Activated naive CD4-positive, alpha-beta T cell (primary cell): ENCODE measurements at places on chromosomes 12 and 14.
A peak's percentile ranks its signal among the peaks of the same experiment; 100 is the strongest.

DNA sequence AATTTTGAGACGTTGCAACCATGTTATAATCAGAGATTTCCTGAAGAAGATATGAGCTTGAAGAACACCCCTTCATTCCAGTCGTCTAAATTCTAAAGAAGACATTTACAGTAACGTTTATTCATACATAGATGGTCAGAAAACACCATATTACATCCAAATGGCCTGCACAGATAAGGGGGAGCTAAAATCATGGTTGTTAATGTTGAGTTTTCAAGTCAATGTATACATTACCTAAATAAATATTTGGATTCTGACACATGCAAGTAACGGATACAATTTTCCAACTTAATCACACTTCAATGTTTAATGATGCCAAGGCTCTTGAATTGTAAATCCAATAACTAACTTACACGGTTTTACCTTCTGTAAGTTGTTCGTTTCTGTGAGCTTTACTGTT, 318.4 kb downstream of the SLC6A15 start:
- no peak for DNase-seq

DNA sequence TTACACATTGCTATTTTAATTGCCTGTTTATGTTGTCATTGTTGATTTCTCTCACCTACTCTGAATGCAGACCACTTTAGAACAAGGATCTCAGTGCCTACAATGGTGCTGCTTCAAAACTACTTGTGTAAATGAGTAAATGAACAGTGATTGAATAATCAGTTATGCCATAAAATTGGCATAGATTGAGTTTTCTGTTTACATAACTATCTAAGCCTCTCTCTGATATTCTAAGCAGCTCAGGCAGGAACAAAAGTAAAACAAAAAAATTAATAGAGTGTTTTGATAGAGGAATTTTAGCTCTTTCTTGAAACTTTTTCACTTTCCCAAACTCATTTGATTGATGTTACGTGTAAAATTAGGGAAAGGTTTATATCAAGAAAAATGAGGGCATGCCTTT, 232.3 kb upstream of the KITLG start:
- DNase-seq = no peak

DNA sequence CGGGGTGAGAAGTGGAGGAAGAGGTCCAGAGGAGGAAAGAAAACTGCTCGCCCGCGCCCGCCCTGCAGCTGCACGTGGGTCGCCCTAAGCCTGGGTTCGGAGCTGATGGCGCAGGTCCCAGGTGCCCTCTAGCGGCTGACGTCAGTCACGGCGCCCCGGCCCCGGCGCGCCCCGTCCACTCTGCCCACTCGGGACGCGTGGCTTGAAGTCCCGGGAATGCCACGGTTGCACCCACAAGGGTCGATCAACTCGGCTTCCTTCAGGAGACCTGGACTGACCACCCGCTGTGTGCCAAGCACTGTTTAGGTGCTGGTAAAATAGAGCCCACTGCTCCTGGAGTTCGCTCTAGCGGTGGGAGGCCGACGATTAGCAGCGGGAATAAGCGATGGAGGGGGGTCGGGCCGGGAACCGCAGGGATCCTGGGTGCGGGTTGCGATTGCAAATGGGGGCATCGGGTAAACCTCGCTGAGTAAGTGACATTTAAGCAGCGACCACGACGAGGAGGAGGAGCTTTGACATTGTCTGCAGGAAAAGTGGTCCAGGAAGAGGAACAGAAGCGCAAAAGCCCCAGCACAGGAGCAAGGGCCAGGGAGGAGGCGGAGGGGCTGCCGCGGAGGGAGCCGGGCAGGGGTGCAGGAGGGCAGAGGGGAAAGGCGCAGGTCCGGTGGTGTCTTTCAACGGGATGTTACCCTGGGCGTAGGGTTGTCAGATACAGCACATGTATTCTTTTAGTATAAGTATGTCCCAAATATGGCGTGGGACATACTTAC, 5.1 kb upstream of the ZNF839 start:
- peak; percentile 65 for DNase-seq

DNA sequence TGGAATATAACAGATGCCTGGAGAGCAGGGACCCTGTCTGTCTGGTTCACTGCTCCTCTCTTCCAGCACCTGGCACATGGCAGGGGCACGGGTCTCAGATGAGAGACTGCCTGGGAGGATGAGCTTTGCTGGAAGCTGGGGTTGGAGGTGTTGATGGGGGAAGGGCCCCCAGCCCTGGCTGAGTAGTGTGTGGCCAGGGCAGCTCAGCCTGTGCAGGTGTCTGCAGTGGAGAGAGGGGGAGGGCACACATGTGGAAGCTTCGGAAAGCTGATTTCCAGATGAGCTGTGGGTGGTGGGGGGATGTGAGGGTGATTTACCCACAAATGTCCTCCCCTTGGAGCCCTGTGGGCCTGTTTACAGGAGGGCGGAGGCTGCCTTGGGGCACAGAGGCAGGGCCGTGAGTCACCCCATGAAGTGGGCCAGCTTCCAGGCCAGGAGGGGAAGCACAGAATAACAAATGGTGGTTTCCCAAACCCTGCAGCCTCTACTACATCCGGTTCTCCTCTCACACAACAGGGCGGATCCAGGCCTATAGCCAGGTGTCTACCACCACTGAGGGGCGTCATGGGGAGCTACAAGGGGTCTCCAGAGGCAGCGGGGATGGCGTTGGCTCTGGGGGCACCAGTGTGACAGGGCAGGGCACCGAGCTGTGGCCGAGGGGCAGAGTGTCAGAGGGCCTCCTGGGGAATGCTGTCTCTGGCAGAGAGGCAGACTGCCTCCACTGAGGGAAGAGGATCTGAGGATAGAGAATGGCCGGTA, 11.0 kb downstream of the KRT7 start:
- peak; percentile 19 for DNase-seq

- DNase-seq = no peak
Measured at GRCh38 chr14:96944297-96944696, 147.1 kb downstream of the VRK1 start.

GRCh38 chr12:198705-199104, 15.3 kb downstream of the SLC6A12 start:
- no peak for DNase-seq

DNA sequence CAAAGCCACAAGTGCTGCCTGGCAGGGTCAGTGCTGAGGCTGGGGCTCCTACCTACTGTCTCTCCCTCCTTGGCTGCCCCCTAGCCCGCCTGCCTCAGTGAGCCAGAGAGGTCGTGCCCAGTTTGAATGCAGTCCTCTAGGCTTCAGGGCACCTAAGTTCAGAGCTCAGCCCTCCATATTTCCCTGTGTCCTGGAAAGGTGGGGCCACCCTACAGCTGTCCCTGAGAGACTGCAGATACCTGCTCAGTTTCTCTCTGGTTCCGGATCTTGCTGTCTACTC, 142.6 kb downstream of the CALM1 start:
- no peak for DNase-seq

DNA sequence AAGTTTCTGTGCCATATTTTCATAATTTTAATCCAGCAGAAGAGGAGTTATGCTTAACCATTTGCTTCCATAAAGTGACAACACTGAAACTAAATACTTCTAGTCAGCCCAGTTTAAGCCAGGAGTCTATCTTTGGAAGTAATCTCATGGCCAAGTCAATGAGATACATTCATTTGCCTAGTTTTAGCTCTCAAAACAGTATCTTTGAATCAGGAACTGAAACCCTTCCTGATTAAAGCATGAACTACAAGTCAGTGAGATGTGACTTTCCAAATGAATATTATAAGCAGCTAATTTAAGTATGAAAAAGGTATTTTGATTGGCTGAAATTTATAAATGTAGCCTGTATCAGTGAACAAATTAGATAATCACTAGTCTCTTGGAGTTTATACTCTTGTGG, 491.5 kb downstream of the SLC6A15 start:
- DNase-seq = no peak

GRCh38 chr12:120321382-120322202, 6.0 kb downstream of the PLA2G1B start:
- no peak for DNase-seq

GRCh38 chr14:96217376-96217913, 12.8 kb downstream of the BDKRB2 start:
- no peak for DNase-seq

- no peak for DNase-seq
Measured at GRCh38 chr12:75662511-75663159, 151.2 kb upstream of the KRR1 start.

GRCh38 chr12:32821710-32822109, 66.0 kb upstream of the YARS2 start:
- DNase-seq = no peak

DNA sequence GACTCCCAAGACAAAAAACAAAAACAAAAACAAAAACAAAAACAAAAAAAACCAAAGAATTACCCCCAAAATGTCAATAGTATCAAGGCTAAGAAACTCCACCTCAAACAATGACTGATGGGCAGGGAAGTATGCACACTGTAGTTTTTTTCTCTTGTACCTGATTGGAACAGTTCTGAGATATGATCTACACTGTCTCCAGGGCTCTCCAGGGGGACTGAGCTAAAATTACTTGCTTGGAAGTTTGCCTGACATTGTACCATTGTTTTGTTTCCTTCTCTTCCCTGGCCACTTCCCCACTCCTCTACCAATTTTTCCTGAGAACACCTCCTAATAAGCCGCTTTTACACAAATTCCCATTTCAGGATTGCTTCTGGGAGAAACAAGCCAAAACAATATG, 22.3 kb upstream of the CATSPERB start:
- DNase-seq = no peak

DNA sequence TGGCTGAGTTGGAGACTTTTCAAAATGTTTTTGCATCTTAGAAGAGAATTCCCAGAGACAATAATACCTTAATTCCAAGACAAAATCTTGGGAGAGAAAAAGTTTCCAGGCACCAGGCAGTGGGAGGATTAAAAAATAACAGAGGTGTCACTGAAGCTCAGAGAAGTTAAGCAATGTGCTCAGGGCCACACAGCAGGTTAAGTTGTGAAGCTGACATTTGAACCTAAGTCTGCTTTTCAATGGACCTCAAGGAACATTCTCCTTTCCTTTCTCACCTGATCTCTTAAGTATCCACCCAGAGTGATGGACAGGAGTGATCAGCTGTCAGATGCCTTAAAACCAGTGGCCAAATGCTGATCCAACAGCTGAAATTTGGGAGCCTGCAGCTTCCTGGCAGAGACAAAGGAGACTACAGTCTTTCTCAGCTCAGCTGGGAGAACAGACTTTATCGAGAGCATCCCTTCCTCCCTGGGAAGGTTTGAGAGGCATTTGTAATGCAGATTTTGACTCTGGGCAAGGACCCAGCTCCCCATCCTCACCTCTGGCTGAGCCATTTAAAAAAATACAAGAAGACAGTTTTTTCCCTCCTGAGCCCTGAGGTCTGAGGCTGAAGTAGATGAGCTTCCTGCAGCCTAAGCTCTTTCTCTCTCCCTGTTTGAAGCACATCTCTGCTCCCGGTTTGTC, 174.9 kb upstream of the RPH3A start:
- DNase-seq = no peak

- no peak for DNase-seq
Measured at GRCh38 chr14:105087308-105087962, 22.2 kb upstream of the GPR132 start.

GRCh38 chr14:77979666-77980351, 179.9 kb downstream of the ADCK1 start:
- no peak for DNase-seq

DNA sequence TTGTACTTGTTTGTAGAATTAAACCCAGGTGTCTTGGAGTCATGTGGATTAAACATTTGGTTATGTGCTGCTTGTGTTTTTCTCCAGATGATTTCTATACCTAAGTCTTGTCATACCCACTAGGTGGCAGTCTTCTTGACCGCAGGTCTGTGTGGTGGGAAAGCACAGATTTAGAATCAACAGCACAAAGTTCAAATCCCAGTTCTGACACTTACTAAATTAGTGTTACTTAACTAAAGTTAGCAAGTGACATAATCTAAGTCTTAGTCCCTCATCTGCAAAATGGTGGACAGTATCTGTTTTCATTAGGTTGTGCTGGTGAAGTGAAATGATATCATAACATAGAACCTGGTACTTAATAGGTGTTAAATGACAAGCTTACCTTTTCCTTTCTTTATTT, 151.0 kb upstream of the ARHGAP5 start:
- DNase-seq = no peak

DNA sequence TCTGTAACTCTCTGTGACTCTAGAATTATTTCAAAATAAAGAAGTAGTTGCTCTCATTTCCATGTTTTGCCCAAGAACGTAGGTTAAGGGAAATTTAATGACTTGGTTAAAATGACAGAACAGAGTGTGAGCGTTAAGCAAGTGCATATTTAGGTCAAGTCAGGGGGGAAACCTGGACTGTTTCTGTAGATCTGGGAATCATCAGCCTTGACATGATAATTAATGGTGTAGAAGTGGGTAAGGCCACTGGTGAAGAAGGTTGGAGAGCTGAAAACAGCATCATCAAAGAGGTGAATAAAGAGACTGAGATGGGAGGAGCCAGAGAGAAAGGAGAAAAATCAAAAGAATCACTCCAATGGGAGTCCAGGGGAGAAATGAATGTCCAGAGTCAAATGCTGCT, 49.4 kb upstream of the STK38L start:
- DNase-seq = no peak

GRCh38 chr12:49086116-49086515, 8.5 kb downstream of the DHH start:
- DNase-seq = no peak

GRCh38 chr14:23326491-23327332, 5.5 kb downstream of the PABPN1 start:
- no peak for DNase-seq

- DNase-seq = no peak
Measured at GRCh38 chr12:53744751-53745150, 7.0 kb downstream of the CISTR start.

DNA sequence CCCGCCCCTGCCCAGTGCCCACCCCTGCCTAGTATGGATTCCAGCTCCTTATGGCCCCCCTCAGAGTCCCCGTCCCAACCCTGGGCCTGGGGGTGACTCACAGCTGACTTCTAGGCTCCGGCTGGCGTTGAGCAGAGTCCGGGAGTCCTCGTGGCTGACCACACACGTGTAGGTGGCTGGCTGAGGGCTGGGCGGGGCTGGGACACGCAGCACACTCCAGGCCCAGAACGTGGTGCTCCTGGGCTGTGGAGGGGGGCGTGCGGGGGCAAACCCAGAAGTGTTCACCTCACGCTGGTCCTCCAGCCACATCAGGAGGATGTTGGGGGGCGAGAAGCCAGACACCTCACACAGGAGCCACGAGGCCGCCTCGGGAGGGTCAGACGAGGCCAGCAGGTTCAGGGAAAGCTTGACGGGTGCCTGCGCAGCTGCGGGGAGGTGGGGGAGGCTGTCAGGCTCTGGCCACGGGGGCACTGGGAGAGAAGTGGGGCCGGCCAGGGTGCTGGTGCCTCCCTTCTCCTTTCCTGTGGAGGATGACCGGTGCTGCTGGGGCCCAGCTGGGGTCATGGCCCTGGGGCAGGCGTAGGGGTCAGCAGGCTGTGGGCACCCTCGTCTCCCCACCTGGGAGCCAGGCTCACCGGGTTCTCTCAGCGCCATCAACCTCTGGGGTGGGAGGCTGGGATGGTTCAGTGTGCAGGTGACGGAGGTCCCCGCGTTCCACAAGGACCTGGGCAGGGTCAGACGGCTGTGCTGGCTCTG, 314.1 kb downstream of the TMEM121 start:
- no peak for DNase-seq
